ENCODE measurements at places on chromosomes 12 and 14.

DNA sequence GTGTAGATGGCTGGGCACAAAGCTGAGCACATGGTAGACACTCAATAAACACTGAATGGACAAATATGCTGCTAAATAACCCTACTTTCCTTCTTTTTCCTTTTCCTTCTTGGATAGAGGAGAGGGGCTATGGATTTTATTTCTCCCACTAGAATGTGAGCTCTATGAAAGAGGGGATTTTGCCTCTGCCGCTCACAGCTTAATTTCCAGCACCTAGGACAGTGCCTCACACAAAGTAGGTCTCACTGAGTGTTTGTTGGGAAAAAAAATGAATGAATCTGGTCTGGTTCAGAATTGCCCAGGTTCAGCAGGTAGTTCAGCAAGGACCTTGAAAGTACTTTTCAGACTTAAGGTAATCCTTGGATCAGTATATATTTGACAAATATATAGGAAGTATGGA lies 65.5 kb downstream of the WSCD2 start:
- DNase-seq = no peak

DNA sequence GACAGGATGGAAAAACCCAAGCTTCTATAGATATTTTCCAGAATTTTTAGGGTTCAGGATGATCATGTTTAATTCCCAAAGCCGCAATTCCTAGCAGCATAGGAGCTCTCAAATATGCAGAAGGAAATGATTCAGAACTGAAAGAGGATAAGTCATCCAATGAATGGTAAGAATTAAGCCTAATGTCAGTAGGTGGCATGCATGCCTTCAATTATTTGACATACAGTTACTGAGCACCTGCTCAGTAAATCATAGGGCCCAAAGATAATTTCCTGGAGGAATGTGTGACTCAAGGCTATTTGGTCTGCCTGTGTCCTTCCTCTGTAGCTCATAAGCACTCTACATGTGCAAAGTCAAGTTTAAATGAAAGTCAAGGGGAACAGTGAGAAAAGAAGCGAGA lies 116.8 kb upstream of the SLC38A4 start:
- DNase-seq = no peak

DNA sequence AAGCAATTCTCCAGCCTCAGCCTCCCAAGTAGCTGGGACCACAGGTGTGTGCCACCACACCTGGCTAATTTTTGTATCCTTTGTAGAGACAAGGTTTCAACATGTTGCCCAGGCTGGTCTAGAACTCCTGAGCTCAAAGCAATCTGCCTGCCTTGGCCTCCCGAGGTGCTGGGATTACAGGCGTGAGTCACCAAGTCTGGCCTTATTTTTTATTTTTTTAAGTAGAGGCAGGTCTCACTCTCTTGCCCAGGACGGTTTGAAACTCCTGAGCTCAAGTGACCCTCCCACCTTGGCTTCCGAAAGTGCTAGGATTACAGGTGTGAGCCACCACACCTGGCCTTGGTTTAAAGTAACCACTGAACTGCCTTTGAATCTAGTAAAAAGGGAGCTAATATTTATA lies 56.8 kb downstream of the SPPL3 start:
- DNase-seq = no peak

DNA sequence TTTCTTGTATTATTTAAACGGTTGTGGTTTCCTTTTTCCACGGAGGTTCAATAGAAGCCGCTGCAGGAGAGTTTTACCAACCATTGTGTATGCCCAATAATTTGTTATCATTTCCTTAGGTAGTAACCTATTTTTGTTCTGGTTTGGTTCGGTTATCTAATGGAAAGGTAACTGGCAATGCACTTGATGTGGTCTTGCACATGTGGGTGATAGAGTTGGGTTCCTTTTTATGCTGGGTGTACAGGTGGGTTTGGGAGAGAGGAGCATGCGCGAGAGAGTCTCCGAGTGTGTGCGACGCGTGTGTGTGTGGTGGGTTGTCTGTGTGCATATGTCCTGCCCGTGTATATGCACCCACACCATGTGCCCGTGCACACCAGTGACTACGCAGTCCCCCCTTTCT lies 102.7 kb upstream of the FKBP4 start:
- no peak for DNase-seq

DNA sequence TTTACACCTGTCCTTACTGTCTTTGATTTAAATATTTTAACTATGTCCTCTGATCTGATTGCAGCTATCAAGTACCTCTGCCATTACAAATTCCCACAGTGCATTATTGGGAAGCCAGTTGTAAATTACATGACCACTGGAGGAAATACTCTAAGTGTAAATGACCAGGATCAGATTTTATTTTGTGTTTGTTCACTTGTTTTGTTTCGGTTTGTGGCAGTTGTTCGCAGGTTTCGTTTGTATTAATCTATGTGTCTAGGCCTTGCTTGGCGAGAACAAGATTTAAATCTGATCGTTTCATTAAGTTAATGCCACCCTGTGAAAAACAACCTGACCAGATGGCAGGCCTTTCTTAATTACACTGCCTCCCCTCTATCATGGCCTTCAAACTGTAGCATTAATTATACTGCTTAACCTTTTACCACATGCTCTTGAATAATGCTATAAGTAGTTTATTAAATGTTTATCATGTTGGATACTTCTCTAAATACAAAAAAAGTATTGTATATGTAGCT lies 990.1 kb downstream of the TMTC2 start:
- DNase-seq = no peak

GRCh38 chr12:123655420-123655819 lies 15.5 kb upstream of the TCTN2 start:
- no peak for DNase-seq

DNA sequence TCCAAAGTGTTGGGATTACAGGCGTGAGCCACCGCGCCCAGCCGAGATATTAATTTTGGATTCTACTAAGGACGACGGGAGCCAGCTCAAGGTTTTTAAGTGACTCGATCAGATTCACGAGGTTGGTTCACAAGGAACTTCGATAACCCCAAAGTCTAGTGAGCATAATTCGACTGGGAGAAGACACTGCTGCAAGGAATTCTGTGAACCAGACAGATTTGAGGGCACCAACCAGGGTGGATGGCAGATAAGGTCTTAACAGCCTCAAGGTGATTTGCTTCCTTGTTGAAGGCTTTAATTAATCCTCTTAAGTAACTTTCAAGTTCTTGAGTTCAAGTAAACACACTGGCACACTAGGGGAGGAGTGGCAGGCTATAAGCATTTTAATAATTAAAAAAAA lies 1.1 kb upstream of the KLHDC2 start:
- DNase-seq = peak; percentile 15

- DNase-seq = no peak
Measured at GRCh38 chr12:57242329-57242690, 8.7 kb downstream of the STAC3 start.

GRCh38 chr14:67940486-67941455 lies 121.2 kb downstream of the RAD51B start:
- DNase-seq = no peak

DNA sequence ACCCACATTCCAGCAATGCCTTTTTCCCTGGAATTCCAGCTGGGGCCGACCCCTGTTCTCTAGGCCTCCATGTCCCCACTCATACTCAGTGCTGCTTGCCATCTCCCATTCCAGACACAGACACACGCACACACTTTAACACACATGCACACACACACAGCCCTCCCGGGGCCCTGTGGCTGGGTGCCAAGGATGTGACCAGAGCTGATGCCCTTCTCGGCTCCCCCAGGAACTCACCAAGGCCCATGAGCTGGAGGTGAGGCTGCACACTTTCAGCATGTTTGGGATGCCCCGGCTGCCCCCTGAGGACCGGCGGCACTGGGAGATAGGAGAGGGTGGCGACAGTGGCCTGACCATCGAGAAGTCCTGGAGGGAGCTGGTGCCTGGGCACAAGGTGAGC lies 4.3 kb downstream of the PLEKHG6 start:
- DNase-seq = no peak

GRCh38 chr14:63895510-63895909 lies 42.7 kb downstream of the SYNE2 start:
- no peak for DNase-seq

- DNase-seq = no peak
Measured at GRCh38 chr14:50603565-50603964, 43.6 kb downstream of the ATL1 start.

Measured in H7 (cell line).